ENCODE measurements at places on chromosomes 3 and 15.

DNA sequence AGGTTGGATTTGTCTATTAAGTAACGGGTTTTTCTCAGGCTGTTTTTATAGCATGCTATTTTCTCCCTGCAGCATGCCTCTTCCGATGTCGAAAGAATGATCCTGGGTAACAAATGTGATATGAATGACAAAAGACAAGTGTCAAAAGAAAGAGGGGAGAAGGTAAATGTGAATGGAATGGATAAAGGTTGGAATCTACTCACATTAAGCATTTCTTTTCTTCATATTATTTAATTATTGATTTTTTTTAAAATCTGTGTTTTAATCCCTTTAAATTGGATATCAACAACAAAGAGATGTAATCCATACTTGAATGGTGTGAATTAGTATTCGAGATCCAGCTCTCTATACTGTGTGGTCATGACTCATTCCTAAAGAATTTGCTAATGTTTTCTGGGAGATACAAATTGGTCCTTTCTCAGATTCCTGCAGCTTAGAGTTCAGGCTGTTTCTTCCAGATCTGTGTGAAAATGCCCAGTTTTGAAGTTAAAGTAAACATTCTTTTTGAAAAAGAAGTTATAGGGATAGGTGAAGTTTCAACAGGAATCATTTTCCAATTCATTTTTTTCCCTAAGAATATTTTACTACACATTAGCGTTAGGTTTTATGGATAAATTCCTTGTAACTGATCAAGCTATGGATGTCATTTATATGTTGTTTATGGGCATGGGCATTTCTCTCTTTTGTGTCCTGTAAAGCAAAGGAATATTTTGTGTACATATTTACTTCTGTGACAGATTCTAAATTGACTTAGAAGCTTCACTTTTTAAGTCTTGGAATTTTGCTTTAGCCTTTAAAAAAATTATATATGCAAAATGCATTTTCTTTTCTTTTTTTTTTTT lies 20.8 kb upstream of the APH1B start:
- no peak for DNase-seq

- DNase-seq, result no peak
Measured at GRCh38 chr15:67915461-67916374, 75.9 kb upstream of the RNU6-1 start.

- DNase-seq, result no peak
Measured at GRCh38 chr3:58672451-58672850, 5.9 kb upstream of the FAM3D start.

- no peak for DNase-seq
Measured at GRCh38 chr3:116118475-116119169, 326.7 kb downstream of the LSAMP start.
